Heart right ventricle (tissue), 16 donors: ENCODE measurements at places on chromosomes 6 and 20. TPM values are rescaled to one million over a fixed set of nuclear protein-coding genes. Genes with fewer than 3 reads are reported as not detected.

DNA sequence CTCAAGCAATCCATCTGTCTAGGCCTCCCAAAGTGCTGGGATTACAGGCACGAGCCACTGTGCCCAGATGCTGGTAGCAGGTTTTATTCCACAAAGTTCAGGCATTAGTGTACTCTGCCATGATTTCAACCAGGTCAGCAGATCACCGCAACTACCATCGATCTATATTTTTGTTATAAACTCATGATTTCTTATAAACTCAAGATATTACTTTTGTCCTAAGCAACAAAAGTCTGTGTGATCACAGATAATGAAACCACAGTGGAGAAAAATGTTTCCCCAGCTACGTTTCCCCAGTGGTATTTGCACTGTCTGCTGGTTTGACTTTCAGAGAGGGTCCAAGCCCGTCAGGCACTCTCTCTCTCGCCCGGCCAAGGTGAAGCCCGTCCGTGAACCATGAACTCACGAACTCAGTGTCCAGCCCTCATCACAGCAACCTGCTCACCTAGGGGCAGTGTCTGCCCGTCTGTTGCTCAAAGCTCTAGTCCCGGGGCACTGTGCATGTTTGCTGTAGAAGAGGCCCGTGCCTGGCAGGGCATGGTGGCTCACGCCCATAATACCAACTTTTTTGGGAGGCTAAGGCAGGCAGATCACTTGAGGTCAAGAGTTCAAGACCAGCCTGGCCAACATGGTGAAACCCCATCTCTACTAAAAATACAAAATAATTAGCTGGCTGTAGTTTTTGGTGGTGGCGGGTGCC, 7.0 kb downstream of the SLC4A11 start:
- no peaks in the 10 kb centered on the region for H3K36me3 ChIP-seq
- no peak overlapping the region for H3K4me3 ChIP-seq
- peaks cover 15% of the 10 kb centered on the region for H3K27me3 ChIP-seq
- no peaks in the 10 kb centered on the region for H3K4me1 ChIP-seq
- no peak overlapping the region for H3K27ac ChIP-seq

GRCh38 chr6:20711518-20711917, 177.3 kb downstream of the CDKAL1 start:
- no peaks in the 10 kb centered on the region for H3K4me1 ChIP-seq
- H3K27ac ChIP-seq, result no peak overlapping the region
- no peaks in the 10 kb centered on the region for H3K36me3 ChIP-seq
- no peaks in the 10 kb centered on the region for H3K27me3 ChIP-seq

DNA sequence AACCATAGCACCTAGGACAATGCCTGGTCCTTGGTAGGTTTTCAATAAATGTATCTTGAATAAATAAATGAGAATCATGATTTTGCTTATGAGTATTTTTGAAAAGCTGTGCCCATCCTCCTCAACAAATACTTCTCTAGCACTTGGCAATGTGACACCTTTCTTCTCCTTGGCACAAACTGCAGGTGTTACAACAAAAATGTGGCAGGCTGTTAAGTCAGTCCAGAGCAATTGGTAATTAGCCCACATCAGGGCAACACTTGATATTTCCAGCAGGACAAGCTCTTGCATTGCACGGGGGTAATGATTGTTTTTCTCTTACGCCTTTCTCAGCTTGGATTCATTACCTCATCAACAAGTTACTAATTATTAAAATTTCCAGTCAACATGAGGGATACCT, 31.6 kb upstream of the SNX9 start:
- peaks cover 32% of the 10 kb centered on the region for H3K4me1 ChIP-seq
- no peak for DNase-seq
- H3K27me3 ChIP-seq, result no peaks in the 10 kb centered on the region
- H3K27ac ChIP-seq, result no peak overlapping the region
- H3K36me3 ChIP-seq, result no peaks in the 10 kb centered on the region

DNA sequence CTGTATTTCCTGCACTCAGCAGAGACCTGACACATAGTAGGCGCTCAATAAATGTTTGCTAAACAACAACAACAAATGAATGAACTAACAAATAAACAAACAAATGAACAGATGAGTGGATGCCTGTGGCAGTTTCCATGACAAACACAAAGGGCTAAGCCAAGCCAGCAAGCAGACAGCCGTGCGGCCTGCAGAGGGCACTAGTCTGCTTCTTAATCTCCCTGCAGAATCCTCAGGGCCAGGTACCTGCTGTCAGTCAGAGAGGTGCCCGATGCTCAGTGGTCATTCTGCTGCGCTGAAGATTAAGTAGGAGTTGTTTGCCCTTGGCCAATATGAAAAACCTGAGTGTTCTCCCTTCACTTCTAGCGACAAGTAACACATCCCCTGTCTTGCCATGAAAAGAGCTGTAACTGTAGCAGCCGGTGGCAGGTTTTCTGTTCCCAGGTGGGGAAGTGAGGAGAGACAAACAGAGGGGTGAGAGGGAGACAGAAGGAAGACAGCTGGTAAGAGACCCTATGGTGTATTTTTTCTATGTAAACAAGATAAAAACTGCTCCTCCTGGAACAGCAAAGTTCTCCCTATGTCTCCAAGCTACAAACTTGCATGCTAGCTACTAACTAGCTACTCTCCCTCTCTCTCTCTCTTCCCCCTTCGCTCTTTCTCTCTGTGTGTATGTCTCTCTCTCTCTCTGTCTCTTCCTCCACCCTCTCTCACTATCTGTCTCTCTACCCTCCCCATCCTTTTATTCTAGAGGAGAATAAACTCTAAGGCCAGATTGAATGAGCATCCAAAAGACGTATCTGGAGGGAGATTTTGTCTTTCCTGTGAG, at the start of gene MC3R:
Gene MC3R, plus strand, starts transcription at position 779 of the 829 bp plus-strand sequence. CDS start 112 bp downstream, outside the sequence.
- H3K36me3 ChIP-seq, result no peaks in the 10 kb centered on the region
- no peak within 1 kb of the TSS for H3K27ac ChIP-seq
- H3K4me1 ChIP-seq, result no peaks in the 10 kb centered on the region
- DNase-seq, result peak; percentile 12

- H3K27me3 ChIP-seq, result no peaks in the 10 kb centered on the region
- H3K4me3 ChIP-seq, result no peak overlapping the region
- no peak for DNase-seq
- H3K27ac ChIP-seq, result no peak overlapping the region
- H3K4me1 ChIP-seq, result no peaks in the 10 kb centered on the region
These were observed 110.8 kb upstream of the SCGN start for GRCh38 chr6:25541228-25541627.

- no peak overlapping the region for H3K27ac ChIP-seq
- H3K4me1 ChIP-seq, result no peaks in the 10 kb centered on the region
These were observed 21.8 kb upstream of the AHI1 start for GRCh38 chr6:135519348-135519747.

DNA sequence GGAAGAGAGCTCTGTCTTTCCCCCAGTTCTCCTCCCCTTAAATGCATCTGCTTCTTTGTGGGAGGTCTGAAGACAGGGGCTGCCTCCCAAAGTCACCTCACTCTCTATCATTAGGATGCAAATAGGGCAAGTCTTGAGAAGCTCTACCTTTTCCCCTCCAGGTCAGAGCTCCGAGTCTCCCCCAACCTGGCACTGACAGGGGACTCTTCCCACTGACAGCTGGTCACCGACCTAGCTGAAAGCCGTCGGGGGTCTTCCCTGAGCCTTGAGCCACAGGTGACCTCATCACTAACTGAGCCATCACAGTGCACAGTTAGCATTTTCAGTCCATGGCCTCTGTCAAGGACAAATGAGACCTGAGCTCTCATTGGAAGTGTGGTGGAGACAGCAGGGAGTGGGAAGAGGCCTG, 386.7 kb downstream of the HACE1 start:
- no peaks in the 10 kb centered on the region for H3K27me3 ChIP-seq
- no peak overlapping the region for H3K4me3 ChIP-seq
- DNase-seq, result no peak

- H3K4me1 ChIP-seq, result no peaks in the 10 kb centered on the region
- H3K27me3 ChIP-seq, result no peaks in the 10 kb centered on the region
- no peak for DNase-seq
- no peak overlapping the region for H3K27ac ChIP-seq
- H3K4me3 ChIP-seq, result no peak overlapping the region
- no peaks in the 10 kb centered on the region for H3K36me3 ChIP-seq
These were observed 632.7 kb upstream of the ID4 start for GRCh38 chr6:19204445-19204844.

DNA sequence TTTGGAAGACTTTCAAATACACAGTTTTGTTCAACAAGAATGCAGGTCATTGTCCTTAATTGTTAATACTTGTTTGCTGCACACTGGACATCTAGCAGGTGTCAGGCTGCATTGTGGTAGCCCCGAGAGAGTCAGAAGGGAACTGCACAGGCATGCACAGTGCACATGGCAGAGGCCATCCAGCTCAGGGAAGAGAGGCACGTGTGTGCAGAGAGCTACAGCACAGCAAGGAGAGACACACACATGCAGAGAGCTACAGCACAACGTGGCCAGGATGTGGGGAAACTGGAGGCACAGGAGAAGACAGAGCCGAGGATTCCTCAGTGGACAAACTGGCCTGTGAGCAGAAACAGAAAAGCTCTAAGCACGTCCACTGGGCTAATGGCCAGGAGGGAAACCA, 272.0 kb downstream of the SMOC2 start:
- H3K27me3 ChIP-seq, result no peaks in the 10 kb centered on the region
- no peaks in the 10 kb centered on the region for H3K36me3 ChIP-seq
- no peaks in the 10 kb centered on the region for H3K4me1 ChIP-seq
- H3K27ac ChIP-seq, result no peak overlapping the region
- no peak overlapping the region for H3K4me3 ChIP-seq

DNA sequence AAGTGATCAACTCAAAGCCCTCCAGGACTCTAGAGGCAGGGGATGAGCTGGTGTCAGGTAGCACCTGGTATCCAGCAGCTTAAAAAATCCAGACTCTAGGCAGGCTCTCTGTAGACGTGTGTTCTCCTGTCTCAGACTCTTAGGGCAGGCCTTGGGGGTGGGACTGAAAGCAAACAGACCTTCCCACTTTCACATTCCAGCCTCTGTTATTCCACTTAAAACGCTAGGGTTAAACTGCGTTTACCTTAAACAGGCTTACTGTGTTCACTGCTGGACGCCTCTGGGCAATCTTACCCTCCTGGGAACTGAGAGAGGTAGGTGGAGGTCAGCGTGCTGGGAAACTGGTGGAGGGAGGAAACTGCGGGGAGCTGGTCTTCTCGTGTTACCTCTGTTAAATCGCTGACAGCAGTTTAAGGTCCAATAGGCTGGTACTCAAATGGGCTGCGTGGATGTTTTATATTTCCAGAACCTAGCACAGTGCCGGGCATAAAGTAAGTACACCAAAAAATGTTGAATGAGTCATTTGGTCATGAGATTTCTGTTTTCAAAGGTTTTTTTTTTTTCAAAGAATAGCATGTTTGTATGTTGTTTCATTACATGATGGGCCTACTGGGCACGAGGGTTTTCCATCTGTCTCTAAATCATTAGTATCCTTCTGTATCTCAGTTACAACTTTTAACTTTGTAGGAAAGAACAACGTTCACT, at the start of gene GCNT2:
Gene GCNT2, plus strand, starts transcription at position 248 of the 705 bp plus-strand sequence. CDS start 7,561 bp downstream, outside the sequence.
- peak within 1 kb of the TSS; percentile 39 for H3K4me3 ChIP-seq
- H3K27me3 ChIP-seq, result no peaks in the 10 kb centered on the region
- peaks cover 21% of the 10 kb centered on the region for H3K4me1 ChIP-seq

DNA sequence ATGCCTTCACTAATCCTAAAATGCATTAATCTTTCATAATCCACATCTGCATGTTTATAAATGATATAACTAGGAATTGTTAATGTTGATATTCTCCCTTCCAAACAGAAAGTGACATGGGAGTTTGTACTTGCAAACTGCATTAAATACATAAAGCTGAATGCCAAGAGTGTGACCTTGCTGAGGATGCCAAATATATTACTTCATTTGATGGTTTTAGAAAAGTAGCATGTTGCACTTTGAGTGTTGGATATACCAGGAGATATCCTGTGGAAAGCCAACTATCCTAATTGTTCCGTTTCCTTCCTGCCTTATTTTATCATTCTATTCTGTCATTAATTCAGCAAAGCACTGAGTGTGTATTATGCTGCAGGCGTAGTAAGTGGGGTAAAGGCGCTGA, 229.8 kb downstream of the TMEM242 start:
- H3K27me3 ChIP-seq, result no peaks in the 10 kb centered on the region
- no peaks in the 10 kb centered on the region for H3K36me3 ChIP-seq
- H3K27ac ChIP-seq, result no peak overlapping the region
- no peak for DNase-seq
- no peak overlapping the region for H3K4me3 ChIP-seq
- peaks cover 66% of the 10 kb centered on the region for H3K4me1 ChIP-seq

DNA sequence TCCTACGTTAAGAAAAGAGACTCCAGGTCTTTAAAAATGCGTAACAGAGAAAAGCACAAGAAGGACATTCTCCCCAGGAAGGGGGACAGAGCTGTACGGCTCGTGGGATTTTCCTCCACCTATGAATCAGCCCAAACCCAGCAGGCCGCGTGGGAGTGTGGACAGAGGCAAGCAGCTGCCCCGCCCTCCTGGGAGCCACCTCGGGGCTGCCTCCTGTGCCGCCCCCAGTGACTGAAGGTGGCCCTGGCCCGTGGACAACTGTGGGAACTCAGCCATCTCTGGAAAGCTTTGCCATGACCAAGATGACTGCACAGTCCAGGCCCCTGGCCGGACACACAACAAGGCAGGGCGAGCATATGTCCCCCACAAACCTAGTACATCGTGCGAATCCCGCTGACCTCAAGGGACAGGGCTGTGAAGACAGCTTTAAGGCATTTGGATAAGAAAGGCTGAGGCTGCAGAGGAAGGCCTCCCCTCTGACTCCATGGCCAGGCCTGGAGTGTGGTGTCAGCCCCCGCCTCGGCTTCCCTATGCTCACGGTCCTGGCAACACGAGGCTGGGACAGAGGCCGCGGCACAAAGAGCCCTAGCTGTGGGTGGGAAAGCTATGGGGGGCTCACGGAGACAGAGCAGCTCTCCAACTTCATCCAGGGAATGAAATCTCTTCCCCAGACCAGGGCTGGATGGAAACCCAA, 26.9 kb downstream of the PXDC1 start:
- H3K27me3 ChIP-seq, result no peaks in the 10 kb centered on the region
- H3K4me1 ChIP-seq, result peaks cover 47% of the 10 kb centered on the region
- H3K4me3 ChIP-seq, result no peak overlapping the region
- no peaks in the 10 kb centered on the region for H3K36me3 ChIP-seq

DNA sequence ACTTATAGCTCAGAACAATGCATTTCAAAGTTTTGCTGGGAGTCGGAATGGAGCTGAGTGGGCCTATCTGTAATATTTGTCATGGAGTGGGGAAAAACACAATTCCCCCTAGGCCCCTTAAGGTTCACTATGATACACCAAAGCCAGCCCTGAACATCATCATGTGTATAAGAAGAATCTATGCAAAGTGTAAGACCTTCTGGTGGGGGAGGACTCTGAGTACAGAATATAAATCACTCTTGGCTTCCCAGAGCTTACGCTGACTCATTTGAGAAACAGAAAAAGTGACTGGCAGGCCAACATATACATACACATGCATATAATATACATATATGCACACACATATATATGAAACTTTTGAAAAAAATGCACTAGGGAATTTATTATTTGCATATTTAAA, 54.1 kb upstream of the UBR2 start:
- no peaks in the 10 kb centered on the region for H3K27me3 ChIP-seq
- H3K36me3 ChIP-seq, result no peaks in the 10 kb centered on the region
- no peak for DNase-seq
- H3K4me3 ChIP-seq, result no peak overlapping the region
- H3K4me1 ChIP-seq, result no peaks in the 10 kb centered on the region

- no peak within 1 kb of the TSS for H3K4me3 ChIP-seq
- no peak for DNase-seq
- no peaks in the 10 kb centered on the region for H3K27me3 ChIP-seq
- no peaks in the 10 kb centered on the region for H3K36me3 ChIP-seq
These were observed at the start of gene CST9L for GRCh38 chr20:23568320-23568970. CST9L (minus strand) TSS chr20:23568484; CDS start chr20:23568450, 34 bp downstream.

GRCh38 chr20:925516-925915, 9.4 kb upstream of the ANGPT4 start:
- H3K27me3 ChIP-seq, result peaks cover 26% of the 10 kb centered on the region
- DNase-seq, result no peak
- no peaks in the 10 kb centered on the region for H3K36me3 ChIP-seq
- no peaks in the 10 kb centered on the region for H3K4me1 ChIP-seq
- H3K4me3 ChIP-seq, result no peak overlapping the region

Gene ANKEF1
- total RNA-seq, result 2.1 TPM

Gene RGS17
- 0.05 TPM for total RNA-seq

Gene RIPOR3
- total RNA-seq, result 21.8 TPM

Gene CD93
- 44.7 TPM for total RNA-seq

Gene NFATC2
- total RNA-seq, result 2.9 TPM

Gene MMUT
- total RNA-seq, result 37.0 TPM
